ENCODE measurements at places on chromosomes 2 and 18.
A peak's percentile ranks its signal among the peaks of the same experiment; 100 is the strongest.

GRCh38 chr18:2396162-2396505 lies 175.2 kb downstream of the METTL4 start:
- no peak for DNase-seq

DNA sequence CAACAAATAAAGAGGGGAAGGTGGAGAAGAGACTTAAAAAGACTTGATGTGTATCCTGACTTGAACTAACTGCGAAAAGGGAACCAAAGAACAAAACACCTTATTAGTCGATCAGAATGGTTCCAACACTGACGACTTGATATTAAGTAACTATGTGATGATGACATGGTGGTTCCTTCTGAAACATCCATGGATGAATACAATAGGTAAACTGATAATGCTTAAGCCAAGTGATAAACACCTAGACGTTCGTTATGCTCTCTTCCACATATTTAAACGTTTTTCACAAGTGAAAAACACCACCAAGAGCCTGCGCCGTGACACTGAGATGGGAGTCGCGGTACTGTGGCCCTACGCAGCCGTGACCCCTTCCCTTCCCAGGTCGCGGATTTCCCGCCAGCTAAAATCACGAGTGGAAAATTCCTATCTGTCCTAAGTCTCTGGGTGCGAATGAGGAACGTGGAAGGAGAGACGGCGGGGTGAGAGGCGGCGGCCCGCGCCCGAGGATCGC lies 797 bp downstream of the TTC32 start:
- no peak for DNase-seq

DNA sequence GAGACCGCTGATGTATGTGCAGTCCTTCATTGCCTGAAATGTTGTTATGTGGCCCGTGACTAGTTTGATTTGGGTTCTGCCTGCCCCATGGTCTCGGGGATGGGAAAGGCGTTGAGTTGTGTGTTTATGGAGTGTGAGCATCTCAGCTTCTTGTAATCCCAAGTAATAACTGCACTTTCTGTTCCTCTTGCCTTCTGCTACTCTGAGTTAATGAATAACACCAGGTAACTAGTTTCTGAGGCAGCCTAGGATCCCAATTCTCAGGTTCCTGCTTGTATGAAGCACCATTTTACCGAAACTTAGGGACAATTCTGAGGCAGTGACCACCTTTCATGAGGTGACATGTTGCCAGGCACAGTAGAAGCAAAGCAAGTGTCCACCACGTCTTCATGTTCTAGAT lies 170.0 kb downstream of the ALK start:
- no peak for DNase-seq

DNA sequence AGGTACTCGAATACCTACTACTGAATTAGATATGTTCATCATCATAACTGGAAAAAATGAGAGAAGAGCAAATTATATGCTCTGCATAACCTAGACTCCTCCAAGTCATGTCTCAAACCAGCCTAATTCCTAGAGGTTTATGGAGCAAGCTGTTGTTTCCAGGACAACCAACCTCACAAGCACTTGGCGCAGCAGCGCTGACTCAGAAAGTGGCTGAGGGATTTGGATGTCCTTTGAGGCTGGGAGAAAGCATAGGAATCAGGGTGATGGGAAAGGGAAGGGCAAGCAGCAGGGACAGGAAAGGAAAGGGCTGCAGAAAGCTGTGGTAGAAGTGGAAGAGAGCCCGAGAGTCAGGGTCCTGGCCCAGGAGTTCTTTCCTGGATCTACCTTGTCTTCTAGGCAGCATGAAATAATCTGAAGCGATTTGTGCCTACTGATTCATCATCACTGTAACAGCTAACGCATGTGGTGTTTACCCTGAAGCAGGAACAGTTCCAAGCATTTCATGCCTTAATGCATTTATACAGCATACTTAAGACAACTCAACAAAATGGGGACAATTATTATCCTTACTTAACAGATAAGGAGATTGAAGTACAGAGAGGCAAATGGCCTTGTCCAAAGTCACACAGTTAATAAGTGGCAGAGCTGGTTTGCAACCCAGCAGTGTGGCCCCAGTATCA lies 3.7 kb downstream of the PLEK start:
- DNase-seq, result no peak

DNA sequence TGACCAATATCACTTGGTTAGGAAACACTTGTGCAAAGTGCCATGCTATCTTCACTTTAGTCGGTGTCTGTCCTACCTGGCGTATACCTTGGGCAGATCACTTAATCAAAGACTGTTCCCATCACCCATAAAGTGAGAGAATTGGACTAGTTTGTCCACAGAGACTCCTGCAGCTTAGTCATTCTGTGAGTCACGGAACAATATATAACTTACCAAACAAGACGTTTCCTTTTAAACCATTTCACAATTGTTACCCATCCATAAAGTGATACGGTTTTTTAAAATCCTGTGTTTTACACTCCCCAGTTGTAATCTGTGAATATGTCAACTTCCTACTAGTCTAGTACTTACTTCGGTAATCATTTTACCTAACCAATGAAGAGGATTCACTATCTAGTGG lies 499.3 kb upstream of the SMIM21 start:
- DNase-seq, result no peak

GRCh38 chr2:24362253-24362652 lies 1.9 kb upstream of the ITSN2 start:
- DNase-seq, result no peak

GRCh38 chr2:30112561-30112960 lies 34.2 kb upstream of the YPEL5 start:
- no peak for DNase-seq

DNA sequence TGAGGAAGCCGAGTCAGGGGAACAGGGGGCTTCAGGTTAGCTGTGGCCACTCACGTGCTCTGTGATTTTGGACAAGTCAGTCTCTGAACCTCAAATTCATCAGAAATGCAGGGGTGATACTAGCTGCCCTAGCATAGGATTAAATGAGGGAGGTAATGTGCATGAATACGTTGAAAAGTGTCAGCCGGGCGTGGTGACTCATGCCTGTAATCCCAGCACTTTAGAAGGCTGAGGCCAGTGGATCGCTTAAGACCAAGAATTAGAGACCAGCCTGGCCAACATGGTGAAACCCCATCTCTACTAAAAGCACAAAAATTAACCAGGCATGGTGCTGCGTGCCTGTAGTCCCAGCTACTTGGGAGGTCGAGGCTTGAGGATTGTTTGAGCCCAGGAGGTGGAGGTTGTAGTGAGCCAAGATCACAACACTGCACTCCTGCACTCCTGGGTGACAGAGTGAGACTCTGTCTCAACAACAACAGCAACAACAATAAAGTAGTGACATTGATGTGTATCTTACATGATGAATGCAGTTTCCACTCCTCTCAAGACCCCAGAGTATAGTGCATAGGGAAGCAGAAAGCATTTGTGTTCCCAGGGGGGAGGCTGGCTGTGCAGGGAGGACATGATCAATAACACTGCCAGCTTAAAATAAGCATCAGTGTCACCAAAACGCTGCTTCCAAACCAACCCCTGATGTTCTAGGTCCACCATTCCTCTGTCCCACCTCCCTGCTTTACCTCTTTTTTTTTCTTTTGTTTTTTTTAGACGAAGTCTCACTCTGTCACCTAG lies 68.8 kb downstream of the HNRNPLL start:
- no peak for DNase-seq

DNA sequence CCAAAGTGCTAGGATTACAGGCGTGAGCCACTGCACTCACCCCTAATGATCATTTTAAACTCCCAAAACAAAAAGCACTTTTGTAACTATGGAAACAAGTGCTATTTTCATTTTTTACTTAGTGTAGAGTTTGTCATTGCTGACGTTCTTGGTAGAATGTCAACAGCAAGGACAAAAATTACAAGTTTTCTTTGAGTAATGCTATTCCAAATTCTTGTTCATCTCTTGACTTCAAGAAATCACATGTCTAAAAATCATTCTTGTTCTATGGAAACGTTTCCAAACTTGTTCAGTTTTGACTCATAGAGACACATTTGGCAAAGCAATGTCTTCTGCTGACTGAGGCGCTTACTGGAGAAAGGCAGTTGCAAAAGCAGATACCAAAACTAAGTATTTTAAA lies 82.6 kb downstream of the MBP start:
- DNase-seq, result no peak

GRCh38 chr18:24877546-24877945 lies 417.1 kb downstream of the HRH4 start:
- no peak for DNase-seq

DNA sequence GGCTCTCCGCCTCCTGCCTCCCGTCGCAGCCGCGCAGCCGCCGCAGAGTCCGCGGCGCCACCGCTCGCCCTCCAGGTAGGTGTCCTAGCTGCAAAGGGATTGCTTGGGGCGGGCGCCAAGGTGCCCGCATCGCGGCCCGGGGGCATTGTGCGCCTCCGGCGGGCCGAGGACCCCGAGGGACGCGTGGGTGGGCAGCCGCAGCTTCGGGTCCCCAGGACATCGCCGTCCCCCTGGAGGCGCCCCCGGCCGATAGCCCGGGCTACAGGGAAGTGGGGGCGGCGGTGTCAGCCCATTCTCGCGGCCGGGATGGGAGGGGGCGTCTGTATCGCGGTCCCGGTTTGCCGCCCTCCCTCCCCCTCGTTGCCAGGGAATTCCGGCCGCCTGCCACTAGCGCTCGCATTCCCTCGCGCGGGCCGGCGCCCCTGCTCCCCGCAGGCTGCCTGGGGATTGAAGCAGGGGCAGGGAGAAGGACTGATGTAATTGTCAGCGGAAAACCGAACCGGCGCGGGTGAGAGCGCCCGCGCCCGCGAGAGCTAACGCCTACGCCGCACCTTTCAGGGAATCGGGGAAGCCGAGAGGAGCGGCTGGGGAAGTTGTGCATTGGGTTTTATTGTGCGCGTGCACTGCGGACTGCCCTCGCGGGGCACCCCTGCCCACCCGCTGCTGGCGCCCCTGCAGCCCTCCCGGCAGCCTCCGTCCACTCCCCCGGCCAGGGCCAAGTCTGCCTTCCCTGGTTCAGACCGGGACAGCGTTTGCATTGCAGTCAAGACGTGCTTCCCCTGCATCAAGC lies 483 bp downstream of the OSBPL6 start:
- peak; percentile 41 for DNase-seq

GRCh38 chr2:24885221-24886125 lies 34.6 kb downstream of the ADCY3 start:
- DNase-seq, result no peak

DNA sequence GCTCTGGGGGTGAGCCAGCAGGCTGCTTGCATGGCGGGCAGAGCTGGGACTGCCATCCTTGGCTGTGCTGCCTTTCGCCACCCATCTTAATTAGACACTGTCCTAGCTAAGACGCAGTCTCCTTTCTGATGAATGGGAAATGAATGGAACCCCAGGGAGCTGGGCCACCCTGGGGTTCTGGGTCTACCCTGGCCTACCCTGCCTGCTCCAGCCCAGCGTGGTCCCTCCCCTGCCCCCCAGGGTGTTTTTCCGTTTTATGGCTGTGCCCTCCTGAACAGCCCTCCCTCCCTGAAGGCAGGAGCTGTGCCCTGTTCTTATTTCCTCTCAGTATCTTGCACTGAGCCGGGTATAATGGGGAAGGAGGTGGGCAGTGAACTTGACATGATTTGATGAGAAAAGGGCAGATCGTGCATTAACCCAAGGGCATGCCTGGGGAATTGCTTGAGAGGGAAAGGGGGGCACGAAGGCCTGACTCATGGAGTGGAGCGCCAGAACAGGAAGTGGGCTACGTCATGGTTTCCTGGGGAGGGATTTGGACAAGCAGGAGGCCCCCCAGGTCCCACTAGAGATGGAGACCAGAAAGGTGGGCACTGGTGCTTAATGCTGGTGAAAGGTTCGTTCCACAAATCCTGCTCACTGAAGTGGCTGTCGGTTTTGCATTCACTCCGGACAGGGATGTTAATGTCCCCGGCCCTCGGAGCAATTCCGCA lies 165.0 kb downstream of the KLHL29 start:
- DNase-seq, result no peak
